Calu3 (cell line): ENCODE measurements at places on chromosomes 5 and 9.

DNA sequence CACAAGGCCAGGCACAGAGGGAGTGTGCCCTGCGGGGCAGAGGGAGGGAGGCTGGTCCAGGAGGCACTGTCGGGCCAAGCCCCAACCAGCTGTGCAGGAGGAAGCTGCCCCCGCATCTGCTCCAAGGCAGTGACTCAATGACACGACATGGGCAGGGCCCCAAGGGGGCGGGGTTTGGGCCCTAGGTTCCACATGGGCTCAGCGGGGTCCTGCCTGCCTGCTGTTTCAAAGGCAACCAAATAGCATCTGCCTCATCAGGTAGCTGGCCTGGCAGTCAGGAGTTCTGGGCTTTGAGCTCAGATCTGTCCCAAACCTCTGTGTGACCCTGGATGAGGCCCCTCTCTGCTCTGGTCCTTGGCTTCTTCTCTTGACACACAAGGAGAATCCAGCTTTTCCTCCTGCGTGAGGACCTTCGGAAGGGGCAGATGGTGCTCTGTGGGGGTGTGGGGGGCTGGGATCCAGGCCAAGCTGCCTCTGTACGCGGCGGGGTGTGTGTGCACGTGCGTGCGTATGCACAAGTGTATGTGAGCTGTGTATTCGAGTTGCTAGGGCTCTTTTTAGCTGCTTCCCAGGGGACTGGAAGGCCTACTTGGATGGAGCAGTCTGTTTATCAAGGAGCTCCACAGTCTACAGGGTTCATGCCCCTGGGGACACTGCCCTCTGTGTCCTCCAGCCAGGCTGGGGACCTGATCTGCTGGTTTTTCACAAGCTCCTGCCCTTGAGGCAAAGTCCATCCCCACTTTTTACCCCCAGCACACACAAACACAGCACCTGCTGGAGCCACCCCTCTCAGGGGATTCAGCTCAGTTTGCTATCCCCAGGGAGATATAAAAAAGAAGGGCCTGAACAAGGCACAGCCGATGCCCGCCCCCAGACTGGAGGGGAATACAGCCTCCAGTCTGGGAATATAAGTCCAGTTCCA, 138.9 kb downstream of the RGS3 start:
- peak; percentile 67 for DNase-seq

DNA sequence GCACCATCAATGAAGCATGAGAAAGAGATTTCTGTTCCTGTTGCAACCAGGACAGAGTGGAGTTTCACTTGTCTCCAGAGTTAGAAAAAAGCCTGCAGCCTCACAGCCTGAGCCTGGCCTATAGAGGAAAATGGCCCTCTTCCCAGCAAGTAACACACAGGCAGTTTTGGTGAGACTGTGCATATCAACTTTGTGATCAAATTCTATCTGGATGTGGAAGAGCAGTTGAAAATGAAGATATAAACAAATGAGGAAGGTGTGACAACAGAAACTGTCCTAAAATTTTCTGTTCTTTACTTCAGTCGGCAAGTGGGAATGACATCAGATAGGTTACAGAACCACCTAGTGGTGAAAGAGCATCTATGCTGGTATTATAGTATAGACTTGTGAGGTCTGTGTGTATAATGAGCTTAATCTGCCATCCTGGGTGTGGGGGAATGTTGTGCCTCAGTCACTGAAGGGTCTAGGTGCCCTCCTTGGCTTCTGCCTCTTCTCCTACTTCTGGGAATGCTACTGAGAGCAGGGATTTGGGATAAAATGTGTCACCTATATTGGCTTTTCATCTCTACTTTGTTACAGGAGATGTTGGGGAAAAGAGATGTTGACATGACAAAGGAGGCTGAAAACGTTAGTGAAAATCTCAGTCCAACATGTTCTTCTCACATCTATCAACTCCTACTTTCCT, 28.2 kb downstream of the YIPF5 start:
- no peak for DNase-seq

GRCh38 chr9:33620738-33621439, 96.8 kb downstream of the ANKRD18B start:
- no peak for DNase-seq

DNA sequence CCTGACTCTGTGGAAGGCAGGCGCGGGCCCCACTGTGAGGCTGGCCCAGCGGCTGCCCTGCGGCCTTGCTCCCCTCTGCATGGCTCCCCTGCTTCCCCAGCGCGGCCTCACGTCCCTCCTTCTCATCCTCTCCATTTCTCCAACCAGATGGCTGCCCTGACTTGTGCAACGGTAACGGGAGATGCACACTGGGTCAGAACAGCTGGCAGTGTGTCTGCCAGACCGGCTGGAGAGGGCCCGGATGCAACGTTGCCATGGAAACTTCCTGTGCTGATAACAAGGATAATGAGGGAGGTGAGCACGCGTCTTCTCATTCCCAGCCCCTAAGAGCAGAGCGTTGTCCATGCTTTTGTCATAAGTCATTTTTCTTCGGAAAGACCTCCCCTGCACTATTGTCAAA, 129.0 kb upstream of the WWC1 start:
- no peak for DNase-seq

DNA sequence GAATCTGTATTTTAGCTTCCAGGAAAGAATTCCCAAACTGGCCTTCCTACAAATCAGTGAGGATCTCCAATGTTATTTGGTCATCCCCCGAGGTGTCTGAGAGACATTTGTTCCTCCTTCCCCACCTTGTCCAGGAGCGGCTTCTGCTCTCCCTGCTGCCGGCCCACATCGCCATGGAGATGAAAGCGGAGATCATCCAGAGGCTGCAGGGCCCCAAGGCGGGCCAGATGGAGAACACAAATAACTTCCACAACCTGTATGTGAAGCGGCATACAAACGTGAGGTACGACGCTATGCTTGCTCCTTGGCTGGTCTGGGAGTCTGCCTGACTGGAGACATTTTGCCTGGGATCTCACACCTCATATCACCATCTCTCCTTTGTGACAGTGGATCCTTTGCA, 160.4 kb downstream of the CFAP90 start:
- DNase-seq: no peak

DNA sequence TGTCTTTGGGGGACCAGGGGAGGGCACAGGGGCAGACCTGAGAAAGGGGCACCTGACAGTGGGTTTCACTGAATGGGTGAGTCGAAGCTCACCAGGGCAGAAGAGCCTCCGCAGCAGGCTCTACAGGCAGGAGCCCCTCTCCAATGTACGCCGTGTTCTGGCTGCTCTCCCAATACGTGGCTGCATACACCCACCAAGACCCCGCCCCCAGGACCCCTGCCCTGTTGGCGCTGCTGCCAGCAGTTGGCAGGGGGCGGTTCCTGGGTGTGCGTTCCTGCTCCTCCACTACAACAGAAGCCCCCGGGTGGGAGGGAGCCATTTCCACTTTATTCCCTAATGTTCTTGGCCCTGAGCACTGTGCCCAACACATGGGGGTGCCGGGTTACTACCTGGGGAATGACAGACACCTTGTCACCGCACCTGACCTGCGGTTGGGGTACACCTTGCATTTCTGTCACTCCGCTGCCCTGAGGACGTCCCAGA, 30.3 kb downstream of the SARDH start:
- DNase-seq: no peak

GRCh38 chr5:152864991-152865390, 459.9 kb upstream of the NMUR2 start:
- no peak for DNase-seq
